ENCODE measurements at places on chromosomes 1 and 21.

GRCh38 chr1:64387389-64388285 lies 82.3 kb upstream of the CACHD1 start:
- DNase-seq, result no peak

DNA sequence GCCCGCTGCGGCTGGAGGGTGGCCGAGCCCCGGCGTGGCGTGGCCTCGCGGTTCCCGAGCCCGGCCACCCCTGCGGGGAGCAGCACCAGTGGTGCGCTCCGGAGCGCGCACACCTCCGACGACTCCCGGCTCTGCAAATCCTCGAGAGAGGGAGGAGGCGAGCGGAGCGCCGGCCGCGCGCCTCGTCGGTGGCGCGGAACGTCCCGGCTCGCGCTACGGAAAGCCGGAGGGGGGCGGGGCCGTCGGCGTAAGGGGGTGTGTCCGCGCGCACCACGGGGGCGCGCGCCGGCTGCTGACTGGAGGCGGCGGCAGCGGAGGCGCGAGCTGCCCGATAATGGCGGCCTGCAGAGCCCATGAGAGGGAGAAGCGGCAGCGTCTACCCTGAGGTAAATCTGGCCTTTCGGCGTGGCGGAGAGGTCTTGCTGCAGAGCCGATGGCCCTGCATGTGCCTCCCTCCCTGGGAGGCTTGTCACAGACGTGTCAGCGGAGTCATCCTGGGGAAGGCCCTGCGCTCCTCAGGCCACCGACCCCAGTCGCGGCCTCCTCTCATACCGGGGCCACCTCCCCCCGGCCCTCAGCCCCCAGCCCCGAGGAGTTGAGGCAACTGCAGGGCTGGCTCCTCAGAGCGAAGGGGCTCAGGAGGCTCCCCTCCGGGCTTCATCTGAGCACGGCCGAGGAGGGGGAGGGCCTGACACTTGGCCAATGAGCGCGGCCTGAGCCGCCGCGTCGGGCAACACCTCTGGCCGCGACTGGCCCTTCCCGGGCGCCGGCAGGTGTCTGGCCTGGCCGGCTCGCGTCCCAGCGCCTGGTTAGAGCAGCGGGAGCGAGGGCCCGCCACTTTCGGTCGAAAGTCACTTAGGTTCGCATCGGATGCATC lies at the start of gene PDIK1L:
PDIK1L (plus strand) TSS at position 295 of the 877 bp plus-strand sequence. CDS start 2,485 bp downstream, outside the sequence.
- peak; percentile 92 for DNase-seq

DNA sequence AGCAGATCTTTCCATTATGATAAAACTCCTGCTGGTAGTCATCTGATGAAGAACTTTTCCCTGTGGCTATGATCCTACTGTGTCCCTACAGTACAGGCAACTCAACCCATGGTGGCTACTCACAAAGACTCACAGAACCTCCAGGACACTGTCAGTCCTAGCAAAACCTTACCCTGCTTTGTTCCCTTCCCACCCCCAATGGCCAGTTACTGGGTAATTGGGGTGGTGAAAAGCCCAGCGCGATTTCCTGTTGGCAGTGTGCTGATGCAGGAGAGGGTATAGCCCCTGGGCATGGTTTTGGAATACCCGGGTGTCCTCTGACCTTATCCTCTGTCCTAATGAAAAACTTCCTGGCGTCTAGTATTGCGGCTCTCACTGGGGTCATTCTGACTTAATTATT lies 533 bp upstream of the RGL1 start:
- DNase-seq, result no peak

GRCh38 chr1:8062861-8063260 lies 36.8 kb upstream of the ERRFI1 start:
- DNase-seq, result no peak

GRCh38 chr1:9996624-9997582 lies at the start of gene RBP7:
Gene RBP7 (plus strand): TSS chr1:9997228. CDS start chr1:9997259, 31 bp downstream.
- peak; percentile 32 for DNase-seq

- no peak for DNase-seq
Observed at GRCh38 chr1:211947396-211948295, 87.7 kb downstream of the INTS7 start.

GRCh38 chr1:57101209-57101608 lies 135.4 kb upstream of the C8B start:
- no peak for DNase-seq

DNA sequence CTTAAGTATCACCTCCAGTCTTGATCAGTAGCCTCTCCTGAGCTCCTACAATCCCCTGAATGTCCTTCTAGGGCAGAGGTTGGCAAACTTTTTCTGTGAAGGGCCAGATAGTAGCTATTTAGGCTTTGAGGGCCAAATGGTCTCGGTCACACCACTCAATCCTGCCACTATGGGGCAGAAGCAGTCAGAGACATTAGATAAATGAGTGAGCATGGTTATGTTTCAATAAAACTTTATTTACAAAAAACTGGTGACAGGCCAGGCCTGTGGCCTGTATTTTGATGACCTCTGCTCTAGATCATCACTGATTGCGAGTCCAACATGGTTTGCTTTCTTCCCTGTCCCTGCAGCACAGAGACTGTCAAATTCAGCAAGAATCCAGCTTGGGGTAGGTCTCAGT lies 36.3 kb downstream of the LRP8 start:
- no peak for DNase-seq

GRCh38 chr1:107795441-107795840 lies 169.5 kb downstream of the VAV3 start:
- DNase-seq, result no peak

GRCh38 chr1:38834937-38835827 lies 24.4 kb downstream of the RRAGC start:
- peak; percentile 7 for DNase-seq

- DNase-seq, result no peak
Observed at GRCh38 chr1:65792669-65793358, at the start of gene PDE4B. Gene PDE4B (plus strand): TSS chr1:65792895.

DNA sequence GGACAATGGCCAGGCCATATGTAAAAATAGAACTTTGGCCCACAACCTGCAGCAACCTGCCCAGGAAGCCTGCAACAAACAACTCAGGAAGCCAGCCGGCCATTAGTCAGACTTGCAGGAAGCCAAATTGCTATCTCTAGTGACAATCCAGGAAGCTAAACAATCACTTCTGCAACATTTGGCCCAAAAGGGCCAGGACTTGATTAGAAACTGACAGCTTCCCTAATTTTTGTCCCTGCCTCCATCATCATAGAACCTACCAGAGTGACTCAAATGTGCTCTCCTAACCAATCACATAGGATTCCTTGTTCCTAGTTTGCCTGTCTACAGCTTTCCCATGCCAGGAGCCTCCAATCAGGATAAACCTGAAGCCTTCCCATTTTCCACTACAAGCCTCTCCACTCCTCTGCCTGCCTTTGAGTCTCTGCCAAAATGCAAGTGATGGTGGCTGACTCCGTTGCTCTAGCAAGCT lies 639.3 kb downstream of the PTPRU start:
- no peak for DNase-seq

GRCh38 chr1:202189918-202190715 lies 3.5 kb upstream of the LGR6 start:
- DNase-seq, result no peak

DNA sequence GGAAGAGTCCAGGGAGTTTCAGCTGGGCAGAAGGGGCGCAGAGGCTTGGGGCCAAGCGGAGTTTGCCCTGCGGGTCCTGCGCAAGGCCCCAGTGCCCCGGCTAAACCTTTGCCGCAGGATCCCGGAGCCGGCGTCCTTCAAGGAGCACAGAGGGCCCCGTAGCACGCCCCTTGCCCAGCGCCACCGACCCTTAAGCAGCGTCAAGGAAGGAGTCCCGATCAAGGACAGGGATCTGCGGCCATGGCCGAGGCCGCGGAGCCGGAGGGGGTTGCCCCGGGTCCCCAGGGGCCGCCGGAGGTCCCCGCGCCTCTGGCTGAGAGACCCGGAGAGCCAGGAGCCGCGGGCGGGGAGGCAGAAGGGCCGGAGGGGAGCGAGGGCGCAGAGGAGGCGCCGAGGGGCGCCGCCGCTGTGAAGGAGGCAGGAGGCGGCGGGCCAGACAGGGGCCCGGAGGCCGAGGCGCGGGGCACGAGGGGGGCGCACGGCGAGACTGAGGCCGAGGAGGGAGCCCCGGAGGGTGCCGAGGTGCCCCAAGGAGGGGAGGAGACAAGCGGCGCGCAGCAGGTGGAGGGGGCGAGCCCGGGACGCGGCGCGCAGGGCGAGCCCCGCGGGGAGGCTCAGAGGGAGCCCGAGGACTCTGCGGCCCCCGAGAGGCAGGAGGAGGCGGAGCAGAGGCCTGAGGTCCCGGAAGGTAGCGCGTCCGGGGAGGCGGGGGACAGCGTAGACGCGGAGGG lies 520 bp downstream of the CLIC6 start:
- no peak for DNase-seq

- DNase-seq, result no peak
Observed at GRCh38 chr1:24020025-24020424, 39.9 kb upstream of the SRSF10 start.

DNA sequence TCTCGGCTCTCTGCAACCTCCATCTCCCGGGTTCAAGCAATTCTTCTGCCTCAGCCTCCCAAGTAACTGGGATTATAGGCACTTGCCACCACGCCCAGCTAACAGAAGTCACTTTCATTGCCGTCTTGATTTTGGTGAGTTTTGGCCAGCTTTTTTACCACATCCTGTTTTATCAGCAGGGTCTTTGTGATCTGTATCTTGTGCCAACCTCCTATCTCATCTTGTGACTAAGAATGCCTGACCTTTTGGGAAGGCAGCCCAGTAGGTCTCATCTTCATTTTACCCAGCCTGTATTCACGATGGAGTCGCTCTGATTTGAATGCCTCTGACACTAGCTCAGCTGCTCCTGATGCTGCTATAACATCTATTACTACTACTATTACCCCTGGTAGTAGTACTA lies 46.8 kb upstream of the BARHL2 start:
- no peak for DNase-seq

DNA sequence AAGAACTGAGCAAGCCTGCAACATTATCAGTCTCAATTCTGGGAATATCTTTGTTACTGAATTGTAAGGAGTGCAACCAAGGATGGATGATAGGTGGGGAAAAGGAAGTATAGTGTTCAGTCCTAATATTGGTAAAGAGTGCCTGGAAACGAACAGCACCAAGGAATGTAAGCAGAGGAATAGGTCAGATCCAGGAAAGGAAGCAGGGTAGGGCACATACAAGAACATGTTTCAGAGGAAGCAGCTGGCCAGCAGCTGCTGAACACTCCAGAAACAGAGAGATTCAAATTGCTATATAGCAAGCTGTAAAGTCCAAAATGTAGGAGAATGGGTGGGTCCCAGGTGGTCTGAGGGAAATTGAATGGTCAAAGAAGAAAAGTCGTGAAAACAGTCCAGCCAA lies 37.9 kb downstream of the CRB1 start:
- DNase-seq, result no peak

DNA sequence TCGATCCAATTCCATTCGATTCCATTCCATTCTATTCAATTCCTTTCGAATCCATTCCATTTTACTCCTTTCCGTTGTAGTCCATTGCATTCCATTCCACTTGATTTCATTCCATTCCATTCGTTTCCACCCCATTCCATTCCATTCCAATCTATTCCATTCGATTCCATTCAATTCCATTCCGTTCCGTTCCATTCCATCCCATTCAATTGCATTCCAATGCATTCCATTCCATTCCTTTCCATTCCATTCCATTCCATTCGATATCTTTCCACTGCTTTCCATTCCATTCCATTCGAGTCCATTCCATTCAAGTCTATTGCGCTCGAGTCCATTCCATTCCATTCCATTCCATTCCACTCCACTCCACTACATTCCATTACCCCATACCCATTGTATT lies 2568.7 kb upstream of the TPTE start:
- no peak for DNase-seq

- DNase-seq, result peak; percentile 78
Observed at GRCh38 chr1:229514578-229515275, 6.6 kb upstream of the NUP133 start.

DNA sequence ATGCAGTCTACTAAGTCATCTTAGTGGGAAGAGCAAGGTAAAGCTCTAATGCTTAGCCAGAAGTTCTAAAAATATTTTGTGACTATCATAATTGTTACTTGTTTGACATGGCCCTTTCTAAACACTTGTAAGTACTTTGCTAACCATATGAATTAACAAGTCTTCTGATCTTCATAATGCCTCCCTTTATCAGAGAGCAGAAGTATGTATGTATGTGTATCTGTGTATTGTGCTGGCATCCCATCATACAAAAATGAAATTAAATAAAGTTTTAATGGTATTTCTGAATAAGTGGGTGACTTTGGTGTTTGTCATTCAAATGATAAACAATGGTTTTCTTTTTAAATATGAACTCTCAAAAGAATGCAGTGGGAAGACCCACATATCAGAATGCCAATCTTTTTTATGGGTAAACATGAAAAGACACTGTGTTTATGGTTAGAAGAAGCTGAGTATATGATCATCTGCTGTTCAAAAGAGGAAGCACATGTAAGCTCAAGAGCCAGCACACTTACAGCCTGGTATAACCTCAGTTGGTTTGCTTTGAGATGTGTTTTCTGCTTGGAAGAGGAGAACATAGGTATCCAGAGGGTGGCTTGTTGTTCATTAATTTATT lies 159.6 kb downstream of the CLEC20A start:
- no peak for DNase-seq

GRCh38 chr1:115251340-115251748 lies 86.7 kb downstream of the NGF start:
- DNase-seq, result no peak

DNA sequence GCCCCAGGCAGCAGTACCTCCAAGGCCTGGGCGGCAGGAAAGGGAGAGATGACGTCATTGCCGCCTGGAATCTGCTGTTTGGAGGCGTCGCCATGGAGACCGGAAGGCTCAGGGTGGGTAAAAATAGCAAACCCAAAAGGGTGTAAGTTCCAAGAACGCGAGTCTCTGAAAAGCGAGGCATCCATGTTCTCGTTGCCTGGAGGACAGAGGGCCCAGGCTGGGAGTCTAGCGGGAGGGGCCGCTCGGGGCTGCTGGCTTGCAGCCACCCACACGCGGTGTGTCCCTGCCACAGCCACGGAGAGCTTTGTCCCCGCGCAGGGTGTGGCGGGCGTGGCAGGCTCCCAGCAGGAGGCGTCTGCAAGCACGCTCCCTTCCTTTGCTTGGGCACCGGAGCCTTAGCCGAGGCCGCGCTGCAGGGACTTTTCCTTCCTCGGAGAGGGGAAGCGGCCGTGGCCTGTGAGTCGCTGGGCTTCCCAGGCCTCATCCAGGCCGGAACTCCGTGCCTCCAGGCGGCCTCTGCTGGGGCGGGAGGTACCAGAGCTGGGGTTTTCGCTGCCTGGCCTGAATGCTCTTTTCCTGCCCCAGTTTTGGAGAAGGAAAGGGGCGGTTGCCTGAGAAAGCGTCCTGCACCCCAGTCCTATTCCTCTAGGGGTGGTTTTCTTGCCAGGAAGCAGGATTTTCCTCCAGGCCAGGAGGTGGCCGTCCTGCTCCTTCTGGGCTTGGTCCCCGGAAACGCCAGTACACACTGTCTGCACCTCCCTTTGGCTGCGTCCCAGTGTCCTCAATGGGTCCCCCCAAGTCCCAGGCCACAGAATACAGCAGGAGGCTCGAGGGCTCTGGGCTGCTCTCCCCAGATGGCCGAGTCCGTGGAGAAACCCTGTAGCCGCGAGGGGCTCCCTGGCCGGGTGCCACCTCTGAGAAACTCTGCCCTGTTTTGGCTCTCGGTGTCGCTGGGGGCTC lies 15.3 kb upstream of the SKI start:
- peak; percentile 54 for DNase-seq

DNA sequence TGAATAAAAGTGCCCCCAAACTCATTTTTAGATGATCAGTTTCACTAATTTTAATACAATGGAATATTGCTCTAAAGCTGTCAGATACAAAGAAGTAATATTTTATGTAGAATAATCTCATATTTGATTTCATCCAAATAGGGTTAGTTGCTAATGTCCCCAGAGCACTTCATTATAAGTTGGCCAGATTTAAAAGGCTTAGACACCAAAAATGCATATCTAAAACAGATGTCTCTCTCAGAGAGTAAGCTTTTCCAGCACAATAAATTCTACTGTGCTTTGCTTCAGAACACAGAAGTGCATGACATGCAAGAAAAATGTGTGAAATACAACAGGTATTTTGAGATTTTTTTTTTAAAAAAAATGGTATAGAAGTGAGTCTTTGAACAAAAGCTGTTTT lies 194.2 kb downstream of the LRRIQ3 start:
- no peak for DNase-seq
